NCI-H1105 (cell line): ENCODE measurements at places on chromosomes 3 and 15.

- no peak for DNase-seq
These were observed 286.9 kb downstream of the EPHB1 start for GRCh38 chr3:135081856-135082434.

DNA sequence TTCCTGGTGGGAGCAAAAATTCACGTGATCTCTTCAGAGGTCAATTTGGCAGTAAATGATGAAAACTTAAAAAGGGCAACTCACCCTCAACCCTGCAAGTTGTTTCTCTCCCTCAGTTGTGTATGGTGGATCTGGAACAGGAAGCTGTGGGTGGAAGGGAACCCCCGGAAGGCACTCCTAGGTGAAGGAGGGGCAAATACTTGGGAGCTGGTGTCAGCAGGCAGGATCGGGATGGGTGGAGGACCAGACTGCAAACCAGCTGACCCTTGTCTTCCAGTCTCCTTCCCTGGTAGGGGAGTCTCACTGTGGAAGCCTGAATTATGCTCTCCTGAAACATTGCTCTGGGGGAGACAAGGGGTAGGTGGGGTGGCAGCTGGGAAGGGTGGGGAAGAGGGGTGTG, 33.5 kb downstream of the PRR23E start:
- DNase-seq = no peak

DNA sequence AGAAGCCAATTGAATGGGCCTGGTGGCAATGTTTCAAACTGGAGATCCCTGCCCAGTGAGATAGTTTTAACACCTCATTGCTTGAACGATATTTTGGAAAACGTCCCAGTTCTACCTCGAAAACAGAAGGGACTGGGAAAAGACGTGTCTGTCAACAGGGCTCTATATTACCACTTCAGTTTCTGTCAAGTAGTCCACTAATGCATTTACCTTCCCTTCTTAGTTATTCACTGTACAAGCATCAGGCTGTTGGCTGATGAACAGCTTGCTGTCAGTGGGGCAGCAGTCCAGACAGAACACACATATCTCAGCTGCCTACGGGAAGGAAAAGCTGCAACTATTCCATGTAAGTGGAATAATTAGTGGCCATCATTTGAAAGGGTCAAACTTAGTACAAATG, 794.7 kb upstream of the GBE1 start:
- peak; percentile 67 for DNase-seq

DNA sequence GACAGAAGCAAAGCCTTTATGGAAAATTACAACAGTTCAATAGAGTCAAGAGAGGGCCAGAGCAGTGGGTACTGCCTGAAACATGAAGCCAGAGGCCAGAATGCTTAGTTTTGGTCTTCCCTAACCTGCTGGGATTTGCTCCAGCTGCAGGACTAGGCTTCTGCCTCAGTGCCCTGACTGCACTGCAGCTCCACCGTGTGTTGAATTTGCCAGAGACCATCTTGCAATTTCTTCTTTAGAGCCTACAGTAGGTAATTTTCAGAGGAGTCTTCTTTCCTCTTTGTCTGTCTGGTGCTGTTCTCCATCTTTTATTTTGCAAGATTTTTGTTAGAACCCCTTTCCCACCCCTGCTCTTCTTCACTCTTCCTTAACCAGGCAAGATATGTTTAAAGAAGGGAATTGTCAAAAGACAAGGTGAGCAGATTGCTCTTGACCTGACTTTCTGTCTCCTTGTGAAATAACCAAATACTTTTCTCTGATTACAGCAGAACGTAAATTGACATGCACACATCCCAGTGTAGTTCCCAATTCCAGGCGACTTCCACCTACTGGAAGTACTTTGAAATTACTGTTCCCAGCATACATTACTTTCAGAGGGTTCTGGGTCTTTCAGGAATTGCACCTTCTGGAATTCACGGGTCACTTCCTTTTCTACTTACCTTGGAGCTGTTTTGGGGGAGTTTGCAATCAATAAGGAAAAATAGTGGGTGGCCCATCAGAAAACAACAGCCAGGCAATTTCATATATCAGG, 161.2 kb downstream of the MINAR1 start:
- DNase-seq = no peak

GRCh38 chr3:159828542-159828943, 160.1 kb upstream of the IL12A start:
- peak; percentile 86 for DNase-seq

DNA sequence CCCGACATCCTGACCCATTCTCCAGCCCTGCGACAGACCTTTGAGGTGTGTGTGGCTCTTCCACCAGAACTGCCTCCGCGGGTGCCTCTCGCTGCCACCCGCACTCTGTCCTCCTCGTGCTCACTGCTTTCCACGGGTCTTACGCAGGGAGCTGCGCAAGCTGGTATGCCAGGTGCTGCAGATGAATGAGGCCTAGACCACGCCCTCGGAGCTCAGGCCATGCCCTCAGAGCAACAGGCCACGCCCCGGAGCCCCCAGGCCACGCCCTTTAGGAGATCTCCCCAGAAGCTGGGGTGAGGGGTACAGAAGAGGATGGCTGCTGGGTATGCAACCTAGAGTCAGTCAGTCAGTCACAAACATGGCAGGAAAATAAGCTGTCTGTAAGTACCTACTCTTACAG, 300.3 kb downstream of the GABRG3 start:
- DNase-seq = peak; percentile 90

DNA sequence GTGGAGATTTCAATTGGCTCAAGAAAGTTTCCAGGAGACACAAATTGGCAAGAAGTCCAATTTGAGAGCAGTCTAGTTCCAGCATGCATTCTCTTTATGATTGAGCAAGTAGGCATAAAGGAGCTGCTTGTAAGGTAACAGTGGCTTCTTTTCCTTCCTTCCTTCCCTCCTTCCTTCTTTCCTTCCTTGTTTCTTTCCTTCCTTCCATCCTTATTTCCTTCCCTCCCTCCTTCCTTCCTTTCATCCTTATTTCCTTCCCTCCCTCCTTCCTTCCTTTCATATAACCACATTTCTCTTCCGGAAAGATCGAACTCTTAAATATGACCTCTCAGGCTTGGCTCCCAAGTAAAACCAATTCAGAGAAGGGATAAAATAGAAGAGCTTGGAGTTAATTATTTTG, 29.4 kb upstream of the ATP11B start:
- DNase-seq = no peak

DNA sequence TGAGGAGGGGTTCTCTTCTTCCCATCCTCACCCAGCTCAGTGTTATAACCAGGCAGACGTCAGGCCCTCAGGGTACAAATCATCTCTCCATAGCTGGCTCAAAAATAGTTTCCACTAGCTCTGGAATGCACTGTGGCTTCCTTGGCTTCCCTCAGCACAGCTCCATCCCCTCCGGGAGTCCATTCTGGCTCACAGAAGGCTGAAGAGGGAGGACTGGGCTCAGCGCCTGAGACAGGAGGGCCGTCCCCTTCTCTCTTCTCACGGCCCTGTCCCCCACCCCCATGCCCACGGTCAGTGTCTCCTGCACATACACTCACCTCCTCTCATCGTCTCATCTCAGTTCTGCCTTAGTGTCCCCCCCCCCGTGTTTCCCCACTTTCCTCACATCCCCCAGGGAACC, 50.1 kb downstream of the UMPS start:
- no peak for DNase-seq

- no peak for DNase-seq
These were observed 1.0 kb downstream of the MAPKAPK3 start for GRCh38 chr3:50617911-50618481.

GRCh38 chr15:35260941-35261340, 175.8 kb upstream of the NANOGP8 start:
- DNase-seq = no peak

DNA sequence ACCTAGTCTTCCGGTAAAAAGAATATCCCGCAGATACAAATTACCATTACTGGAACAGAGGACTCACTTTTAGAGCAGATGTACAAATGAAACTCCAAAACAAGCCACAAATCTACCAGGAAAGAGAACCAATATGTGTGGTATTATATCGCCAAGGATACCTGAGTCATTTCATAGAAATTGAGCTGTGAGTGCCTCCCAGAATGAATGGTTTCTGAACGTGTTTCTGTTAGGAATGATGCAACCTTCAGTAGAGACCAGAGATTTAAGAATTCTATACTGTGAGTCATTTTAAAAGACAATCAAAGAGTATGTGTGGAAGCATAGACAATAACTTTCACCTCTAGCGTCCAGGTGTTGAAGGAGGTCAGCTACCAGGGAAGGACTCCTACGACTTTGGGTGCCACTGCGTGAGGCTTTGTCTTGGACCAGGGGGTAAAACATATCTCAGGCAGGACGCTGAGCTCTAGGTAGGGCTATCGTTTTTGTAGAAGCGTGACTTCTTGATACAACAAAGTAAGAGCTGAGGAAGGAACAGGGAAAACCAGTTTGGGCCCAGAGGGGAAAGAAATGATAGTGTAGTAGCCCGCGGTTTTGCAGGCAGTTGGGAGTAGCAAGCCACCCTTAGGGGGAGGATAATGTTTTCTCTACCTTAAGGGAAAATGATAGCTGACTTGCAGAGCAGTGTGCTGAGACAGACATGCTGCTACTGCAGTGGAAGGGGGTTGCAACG, 210.4 kb downstream of the TP63 start:
- DNase-seq = no peak

- no peak for DNase-seq
These were observed 204.1 kb downstream of the ARRDC4 start for GRCh38 chr15:98164571-98164970.

DNA sequence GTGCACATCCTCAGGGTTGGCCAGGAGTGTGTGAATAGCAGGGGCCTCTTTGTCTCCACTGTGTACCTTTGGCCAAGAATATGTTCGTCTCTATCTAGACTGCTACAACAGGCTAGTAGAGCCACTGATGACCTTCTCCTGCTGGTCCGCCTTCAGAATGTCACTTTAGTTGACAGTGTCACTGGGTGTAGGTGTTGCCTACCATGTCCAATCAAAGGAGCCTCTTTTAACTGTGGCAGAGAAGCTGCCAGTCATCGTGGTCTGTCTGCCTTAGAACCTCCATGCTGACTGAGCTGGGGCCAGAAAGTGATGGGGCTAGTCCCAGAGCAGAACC, 40.1 kb downstream of the OXSR1 start:
- DNase-seq = no peak

- no peak for DNase-seq
These were observed 123.2 kb upstream of the PLCL2 start for GRCh38 chr3:16761571-16761970.

DNA sequence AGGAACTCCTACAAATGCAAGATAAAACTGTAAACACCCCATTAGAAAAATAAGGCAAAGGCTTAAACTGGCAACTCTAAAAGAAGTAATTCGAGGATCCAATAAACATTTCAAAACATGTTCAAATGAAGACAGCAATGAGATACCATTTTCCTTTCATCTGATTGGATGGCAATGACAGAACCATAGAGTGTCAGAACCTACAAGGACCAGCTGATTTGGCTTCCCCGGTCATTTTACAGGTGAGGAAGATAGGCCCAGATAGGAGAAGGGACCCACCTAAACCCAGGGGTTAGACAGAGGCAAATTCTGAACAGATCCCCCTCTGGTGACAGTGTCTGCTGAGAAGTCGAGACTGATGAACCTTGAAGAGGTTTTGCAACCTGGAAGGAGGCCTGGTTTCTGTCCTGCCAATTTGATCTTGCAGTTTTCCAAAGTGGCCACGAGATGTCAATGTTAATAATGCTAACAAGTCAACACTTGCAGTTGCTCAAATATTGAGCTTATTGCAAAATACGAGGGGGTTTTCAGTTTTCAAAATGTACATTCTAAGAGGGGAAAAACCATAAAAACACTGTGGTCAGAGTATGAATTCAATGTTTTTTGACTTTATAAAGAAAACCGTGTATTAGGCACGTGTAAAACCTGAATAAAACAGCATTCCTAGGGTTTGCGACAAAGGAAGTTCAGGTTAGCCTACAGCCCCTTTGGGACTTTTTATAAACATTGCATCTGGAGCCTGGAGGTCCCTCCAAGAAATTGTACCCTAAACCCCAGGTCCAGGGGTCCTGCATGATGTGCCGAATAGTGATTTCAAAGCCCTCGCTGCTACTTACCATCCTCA, 21.5 kb downstream of the CFAP161 start:
- no peak for DNase-seq

GRCh38 chr15:29835301-29835700, 13.0 kb upstream of the TJP1 start:
- no peak for DNase-seq

- DNase-seq = no peak
These were observed 36.7 kb downstream of the TIPARP start for GRCh38 chr3:156711113-156711512.

GRCh38 chr15:83262594-83263315, 21.7 kb downstream of the BNC1 start:
- DNase-seq = no peak

GRCh38 chr3:194865061-194865460, 179.4 kb downstream of the FAM43A start:
- no peak for DNase-seq

DNA sequence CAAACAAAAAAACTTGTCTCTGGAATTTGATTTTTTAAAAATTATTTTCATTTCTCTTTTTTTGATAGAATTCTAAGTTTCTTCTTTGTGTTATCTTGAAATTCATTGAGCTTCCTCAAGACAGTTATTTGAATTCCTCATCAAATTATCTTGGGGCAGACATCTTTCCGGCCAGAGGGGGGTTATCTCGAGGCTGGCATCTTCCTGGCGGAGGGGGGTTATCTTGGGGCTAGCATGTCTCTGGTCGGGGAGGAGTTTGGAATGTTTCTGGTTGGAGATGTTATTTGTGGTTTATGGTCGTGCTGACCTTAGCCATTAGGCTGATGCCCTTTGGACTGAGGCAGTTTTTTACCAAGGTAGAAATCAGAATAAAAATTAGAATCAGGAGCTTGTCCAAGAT, 15.9 kb upstream of the TUBGCP5 start:
- no peak for DNase-seq

DNA sequence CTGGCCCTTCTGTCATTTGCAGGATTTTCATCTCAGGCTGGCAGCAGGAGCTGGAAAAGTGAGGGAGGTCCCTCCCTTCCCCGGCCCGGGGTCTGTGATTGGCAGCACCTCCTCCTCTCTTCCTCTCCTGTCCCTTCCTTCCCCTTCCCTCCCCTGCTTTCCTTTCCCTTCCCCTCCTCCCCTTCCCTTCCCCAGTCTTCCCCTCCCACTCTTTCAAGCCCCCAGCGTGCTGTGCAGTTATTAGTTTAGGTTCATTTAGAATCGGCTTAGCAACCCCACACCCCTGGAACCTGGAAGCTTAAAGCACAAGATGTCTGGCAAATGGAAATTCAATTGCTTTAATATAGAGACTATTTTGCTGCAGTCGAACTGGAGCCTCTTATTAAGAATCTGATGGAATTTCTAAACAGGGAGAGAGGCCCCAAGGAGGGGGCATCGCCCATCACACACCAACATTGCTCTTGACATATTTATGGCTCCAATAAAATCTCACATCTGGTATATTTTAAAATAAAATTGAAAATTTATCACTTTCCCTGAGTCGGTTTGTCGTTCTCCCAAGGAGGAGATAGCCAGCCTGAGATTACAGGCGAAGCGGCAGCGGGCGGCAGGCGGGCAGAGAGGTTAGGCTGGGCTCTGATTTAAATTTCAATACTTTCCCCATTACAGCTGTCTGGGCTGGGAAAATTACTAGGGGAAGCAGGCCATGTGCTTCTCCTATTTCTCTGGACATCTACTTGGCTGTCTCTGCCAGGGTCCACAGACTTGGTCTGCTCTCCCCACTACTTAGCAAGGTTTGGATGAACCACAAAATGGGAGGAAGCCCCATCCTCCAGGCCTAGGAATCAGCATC, 98.9 kb downstream of the LINGO1 start:
- no peak for DNase-seq

- DNase-seq = no peak
These were observed 16.0 kb downstream of the ARMC8 start for GRCh38 chr3:138202945-138203701.
